ENCODE measurements at places on chromosomes 3 and 15.

DNA sequence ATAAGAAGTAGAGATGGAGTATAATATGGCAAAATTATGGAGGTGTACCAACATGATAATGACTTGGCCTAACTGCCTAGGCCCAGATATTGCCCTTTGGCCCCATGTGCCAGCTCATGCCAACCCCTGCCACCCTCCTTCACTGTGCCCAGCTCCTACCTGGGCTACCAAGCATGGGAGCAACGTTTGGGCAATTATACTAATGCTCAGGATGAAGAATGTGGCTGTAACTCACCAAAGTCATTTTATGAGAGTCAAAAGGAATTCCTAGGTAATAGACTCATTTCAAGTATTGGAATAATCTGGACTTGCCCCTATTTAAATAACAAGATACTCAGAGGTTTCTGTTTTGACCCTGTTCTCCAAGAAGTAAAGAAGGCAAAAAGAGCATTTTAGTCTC, 240.2 kb upstream of the IL12A start:
- DNase-seq = no peak

DNA sequence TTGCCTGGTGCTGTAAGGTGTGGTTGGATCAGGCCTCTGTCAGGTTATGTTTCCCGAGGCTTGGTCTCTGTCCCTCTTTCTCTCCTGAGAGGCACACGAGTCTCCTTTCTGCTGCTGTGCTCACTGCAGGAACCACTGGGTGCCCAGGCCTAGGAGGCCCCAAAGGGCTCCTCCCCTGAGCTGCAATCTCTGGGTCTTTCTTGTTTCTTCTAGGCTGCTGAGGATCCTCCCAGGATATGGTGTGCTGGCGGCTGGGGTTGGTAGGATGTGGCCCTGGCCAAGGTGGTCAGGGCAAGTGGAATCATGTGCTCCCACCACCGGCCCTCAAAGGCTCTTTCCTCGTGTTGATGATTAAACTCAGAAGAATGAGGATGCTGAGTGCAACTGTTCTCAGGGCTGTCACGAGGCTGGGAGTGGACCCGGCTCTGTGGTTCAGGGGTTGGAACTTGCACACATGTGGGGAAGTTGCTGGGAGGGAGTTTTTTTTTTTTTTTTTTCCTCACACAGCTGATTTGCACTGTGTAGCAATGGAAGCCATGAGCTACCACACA, 43.6 kb upstream of the CTSH start:
- DNase-seq = no peak

DNA sequence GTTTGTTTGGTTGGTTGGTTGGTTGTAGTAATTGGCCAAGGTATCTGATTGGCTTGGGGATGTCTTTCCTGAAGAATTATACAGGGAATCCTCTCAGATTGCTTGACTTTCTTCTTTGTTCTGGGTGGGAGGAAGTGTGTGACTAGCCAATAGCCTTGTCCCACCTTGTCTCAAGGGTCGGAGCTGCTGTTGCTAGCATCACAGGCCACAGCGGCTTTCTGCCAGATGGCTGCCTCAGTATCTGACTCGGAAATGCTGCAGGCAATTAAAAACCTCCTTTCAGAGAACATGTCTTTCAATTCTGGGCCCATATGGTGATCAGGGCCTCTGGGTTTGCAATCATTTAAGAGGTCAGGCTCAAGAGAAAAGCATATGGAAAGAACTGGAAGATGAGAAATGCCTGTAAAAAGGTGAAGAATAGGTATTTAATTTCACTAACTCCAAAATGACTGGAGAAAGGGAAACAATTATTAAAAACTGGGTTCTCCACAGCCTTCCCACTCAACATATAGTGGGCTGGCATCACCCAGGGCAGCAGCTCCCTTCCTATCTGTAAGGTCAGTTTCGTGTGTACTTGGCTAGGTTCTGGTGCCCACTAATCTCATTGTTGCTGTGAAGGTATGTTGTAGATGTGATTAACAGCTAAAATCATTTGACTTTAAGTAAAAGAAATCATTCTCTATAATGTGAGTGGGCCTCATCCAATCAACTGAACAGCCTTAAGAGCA, 32.4 kb downstream of the TGFBR2 start:
- DNase-seq = no peak

DNA sequence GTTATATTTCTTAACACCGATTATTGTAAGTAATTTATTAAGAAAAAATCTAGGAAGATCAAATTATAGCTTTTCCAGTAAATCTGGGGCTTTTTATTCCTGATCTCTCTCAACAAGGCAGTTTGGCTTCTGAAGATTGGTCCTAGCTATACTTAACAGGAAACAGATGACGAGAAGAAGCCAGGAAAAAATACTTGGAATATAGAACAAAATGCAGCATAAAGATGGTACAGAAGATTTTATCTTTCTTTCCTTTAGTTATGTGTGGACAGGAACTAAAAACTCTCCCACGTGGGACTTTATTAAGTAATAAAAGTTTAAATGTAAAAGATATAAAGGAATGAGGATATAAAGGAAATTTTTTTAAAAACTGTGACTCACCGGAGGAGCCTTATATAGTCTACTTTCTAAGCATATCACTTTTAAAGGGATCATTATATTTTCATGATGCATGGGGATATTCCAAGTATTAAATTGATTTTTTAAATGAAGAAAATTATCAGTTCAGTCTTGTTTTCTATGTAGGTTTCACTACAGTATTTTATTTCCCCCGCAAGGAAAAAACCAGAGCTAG, 8.2 kb downstream of the B3GNT5 start:
- no peak for DNase-seq

DNA sequence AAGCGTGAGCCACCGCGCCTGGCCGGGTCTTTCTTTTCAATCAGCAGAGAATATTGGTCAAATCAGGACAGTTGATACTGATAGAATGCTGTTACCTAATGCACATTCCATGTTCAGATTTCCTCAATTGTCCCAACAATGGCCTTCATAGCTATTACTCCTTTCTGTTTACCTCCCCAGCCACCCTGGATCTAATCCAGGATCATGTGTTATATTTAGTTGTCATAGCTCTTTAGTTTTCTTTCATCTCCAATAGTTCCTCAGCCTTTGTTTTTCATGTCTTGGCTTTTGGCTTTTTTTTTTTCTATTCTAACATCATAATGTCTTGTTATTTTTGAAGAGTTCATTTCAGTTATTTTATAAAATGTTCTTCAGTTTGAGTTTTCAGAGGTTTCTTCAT, 14.6 kb downstream of the USP3 start:
- DNase-seq = no peak

- DNase-seq = no peak
Measured at GRCh38 chr15:27241943-27242342, 271.0 kb downstream of the GABRG3 start.

DNA sequence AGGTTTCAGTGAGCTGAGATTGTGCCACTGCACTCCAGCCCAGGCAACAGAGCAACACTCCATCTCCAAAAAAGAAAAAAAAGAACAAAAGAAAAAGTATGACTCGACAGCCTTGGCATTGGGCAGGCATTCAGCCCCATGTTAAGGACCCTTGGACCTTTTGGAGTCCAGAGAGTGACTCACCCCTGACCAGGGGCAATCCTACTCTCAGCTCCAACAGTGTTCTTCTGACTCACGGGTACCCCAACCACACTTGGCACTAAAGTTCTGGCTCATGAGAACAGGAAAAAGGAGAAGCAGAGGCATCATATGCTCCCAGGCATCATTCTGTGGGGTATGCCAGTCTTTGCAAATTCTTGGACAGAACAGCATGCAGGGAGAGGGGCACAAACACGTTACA, 252.4 kb upstream of the HES1 start:
- no peak for DNase-seq

- DNase-seq = no peak
Measured at GRCh38 chr15:100885811-100886210, 6.2 kb downstream of the ALDH1A3 start.

DNA sequence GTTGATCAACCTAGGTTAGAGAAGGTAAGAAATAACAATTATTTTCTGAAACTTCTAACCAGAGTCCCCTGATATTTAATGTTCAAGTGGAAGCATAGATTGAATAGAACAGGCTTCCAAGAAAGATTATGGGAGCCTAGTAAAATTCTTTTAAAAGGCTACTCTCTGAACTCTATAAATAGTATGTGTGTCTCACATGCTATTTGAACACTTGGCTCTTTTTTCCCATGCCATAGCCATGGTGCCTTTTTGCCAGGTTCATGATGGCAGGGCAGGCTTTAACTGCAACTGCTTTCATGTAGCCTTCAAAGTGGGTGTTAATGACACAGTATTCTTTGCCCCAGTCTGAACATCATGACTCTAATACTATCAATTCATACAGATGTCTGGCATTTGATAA, 22.9 kb upstream of the STRIT1 start:
- DNase-seq = no peak

DNA sequence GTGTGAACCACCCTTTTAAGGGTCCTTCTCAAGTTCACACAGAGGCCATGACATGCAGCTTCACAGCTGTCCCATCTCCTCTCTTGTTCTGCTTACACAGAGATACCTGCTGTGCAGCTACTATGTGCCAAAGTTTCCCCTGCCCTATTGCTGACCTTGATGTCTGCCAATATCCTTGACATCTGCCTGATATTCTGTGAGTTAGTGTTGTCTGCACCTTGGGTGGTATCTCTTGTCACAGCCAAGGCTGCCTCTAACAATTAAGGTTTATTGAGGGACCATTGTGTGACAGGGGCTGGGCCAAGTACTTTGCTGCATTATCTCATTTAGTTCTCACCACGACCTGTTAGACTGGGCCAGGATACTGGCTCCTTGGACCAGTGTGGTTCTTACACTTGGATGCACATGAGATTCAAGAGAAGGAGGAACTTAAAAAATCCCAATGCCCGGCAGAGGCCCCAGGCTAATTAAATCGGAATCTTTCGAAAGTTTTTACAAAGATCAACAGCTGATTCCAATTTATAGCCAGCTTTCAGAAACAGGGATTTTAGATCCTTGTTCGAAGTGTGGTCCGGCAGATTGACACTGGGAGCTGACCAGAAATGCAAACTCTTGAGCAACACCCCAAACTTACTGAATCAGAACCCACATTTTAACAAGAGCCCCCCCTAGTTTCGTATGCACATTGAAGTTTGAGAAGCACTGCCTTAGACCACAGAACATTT, 178.6 kb downstream of the SATB1 start:
- no peak for DNase-seq

DNA sequence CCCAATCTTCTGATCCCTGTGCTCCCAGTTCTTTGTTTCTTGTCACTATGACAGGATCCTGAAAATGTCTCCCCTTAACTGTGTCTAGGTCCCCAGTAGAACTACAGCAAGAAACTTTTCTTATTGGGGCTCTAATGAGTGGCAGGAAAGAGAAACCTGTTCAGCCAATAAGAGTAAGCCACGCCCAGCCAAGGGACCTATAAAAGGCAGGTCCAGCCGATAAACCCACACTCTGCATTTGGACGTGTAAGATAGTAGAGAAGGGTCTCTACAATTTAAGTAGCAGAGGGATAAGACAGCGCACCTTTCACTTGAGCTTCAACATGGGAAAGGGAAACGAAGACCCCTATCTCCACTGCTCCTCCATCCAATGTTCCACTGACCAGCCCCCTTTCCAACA, 149.9 kb downstream of the LMLN start:
- DNase-seq = no peak

DNA sequence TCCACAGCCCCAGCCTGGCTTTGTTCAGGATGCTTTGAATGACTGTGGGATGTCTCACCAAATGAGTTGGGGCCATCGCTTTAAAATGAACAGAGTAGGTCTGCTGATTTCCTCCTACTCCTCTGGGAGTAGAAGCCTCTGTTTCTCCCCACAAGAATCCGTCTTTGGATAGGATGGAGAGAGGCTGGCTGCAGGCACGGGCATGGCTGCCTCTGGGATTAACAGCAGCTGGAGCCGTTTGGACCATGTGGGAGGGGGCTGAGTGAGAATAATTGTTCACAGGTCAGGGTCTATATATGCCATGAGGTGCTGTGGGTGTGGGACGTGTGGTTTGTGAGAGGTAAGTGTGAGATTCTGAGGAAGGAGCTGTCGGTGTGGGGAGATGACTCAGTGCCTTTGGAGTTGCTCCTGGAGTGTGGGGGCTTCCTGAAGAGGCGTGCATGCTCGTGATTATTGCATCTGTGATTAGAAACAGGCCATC, 48.0 kb upstream of the APEH start:
- no peak for DNase-seq

DNA sequence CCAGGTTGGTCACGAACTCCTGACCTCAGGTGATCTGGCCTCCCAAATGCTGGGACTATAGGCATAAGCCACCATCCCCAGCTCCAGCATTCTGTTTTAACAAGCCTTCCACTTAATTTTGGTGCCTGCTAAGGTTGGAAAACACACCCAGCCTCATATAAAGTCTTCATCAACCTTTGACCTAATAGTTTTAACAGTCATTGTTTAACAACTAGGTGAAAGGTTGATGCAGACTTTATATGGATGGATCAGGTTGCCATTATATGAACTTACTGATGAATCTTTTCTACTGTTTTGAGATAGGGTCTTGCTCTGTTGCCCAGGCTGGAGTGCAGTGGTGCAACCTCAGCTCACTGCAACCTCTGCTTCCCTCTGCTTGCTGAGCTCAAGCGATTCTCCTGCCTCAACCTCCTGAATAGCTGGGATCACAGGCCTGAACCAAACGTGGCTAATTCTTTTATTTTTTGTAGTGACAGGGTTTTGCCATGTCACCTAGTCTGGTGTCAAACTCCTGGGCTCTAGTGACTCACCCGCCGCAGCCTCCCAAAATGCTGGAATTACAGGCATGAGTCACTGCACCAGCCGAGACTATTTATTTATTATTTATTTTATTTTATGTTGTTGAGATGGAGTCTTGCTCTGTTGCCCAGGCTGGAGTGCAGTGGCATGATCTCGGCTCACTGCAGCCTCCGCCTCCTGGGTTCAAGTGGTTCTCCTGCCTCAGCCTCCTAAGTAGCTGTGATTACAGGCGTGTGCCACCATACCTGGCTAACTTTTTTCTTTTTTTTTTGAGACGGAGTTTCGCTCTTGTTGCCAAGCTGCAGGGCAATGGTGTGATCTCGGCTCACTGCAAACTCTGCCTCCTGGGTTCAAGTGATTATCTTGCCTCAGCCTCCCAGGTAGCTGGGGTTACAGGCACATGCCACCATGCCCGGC, 3.1 kb upstream of the RPAP1 start:
- DNase-seq = no peak

GRCh38 chr15:75307778-75308390, 25.2 kb downstream of the GOLGA6D start:
- DNase-seq = no peak

GRCh38 chr3:31858439-31858838, 122.6 kb downstream of the OSBPL10 start:
- DNase-seq = no peak
